Bronchus fibroblast of lung (primary cell): ENCODE measurements at places on chromosomes 4 and X. TPM values are rescaled to one million over a fixed set of nuclear protein-coding genes. Genes with fewer than 3 reads are reported as not detected.

Gene HDX
- 2.2 and 4.2 TPM in 2 replicates for total RNA-seq

Gene SEPTIN6
- 11.3 and 11.9 TPM in 2 replicates for total RNA-seq

Gene SH3RF1
- 11.9 and 12.3 TPM in 2 replicates for total RNA-seq

Gene NRK
- 13.7 and 15.8 TPM in 2 replicates for total RNA-seq

Gene FAM47A
- total RNA-seq, result not detected in 2 replicates

Gene SEL1L3
- 4.6 and 5.2 TPM in 2 replicates for total RNA-seq

Gene MYOZ2
- total RNA-seq, result not detected in 2 replicates

Gene TLR6
- total RNA-seq, result 0.45 and 1.0 TPM in 2 replicates

Gene ADGRG2
- total RNA-seq, result under 0.01 TPM in 2 replicates

Gene NAP1L5
- total RNA-seq, result 6.1 and 7.0 TPM in 2 replicates

Gene TMSB15C
- 3.3 and 6.2 TPM in 2 replicates for total RNA-seq

Gene PLXNB3
- 4.2 and 5.8 TPM in 2 replicates for total RNA-seq

Gene CLCN5
- 1.5 and 2.2 TPM in 2 replicates for total RNA-seq

Gene AMELX
- not detected in 2 replicates for total RNA-seq

Gene CDKL2
- total RNA-seq, result 0.45 and 0.84 TPM in 2 replicates
